ENCODE measurements at places on chromosomes 5 and 9.

- DNase-seq: no peak
These were observed 2.8 kb downstream of the TUBB4B start for GRCh38 chr9:137243626-137244485.

GRCh38 chr5:108636135-108636853, 111.4 kb upstream of the FER start:
- DNase-seq: no peak

DNA sequence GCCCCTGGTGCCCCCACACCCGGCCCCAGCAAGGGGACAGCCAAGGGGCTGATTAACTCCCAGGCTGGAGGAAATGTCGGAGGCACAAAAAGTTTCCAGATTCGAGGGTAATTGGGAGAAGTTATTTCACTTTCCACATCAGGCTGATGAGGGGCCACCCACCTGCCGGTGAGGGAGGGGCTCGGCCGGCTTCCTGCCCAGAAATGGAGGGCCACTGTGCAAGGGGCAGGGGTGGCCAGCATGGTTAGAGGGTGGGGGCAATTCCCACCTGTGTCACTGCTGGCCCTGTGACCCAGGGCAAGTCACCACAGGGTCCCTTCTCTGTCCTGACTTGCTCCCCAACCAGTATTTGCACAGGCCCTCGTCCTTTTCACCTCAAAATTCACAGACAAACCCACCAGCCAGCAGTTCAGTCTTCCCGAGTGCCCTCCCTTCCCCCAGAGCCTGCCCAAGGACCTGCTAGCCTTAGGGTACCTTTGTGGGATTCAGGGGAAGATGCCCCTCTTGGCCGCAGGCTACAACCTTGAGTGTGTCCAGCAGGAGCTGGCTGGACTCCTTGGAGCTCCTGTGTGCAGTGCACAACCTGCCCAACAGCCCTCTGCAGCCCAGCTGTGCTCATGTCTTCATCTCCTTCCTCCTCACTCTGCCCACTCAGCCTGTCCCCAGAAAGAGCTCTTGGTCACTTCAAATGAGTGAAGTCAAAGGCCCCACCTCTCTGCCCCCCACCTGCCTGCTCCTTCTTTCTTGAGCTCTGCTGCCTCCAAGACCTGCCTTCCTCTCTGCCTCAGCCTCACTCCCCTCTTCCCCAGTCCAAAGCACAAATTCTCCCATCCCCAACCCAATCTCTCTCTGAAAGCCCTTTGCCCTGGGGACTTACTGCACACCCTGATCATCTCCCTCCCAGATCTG, 130.5 kb downstream of the BARX1 start:
- no peak for DNase-seq

DNA sequence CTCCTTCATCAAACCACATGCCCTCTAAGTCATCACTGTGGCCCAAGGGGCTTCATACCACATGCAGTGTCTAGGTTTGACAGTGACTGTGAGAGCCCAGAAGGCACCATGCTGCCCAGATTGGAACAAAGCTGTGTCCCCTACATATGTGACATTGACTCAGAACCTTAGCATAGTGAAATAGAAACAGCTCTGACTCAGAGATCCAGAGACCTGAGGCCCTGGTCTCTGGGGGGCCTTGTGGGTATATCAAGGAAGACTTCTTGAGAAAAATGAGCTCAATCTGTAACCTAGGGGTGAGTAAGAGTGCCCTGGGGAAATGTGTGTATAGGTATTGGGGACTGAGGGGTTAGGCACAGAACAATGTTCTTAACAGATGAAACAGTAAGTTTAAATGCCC, 7.1 kb upstream of the ENTREP1 start:
- DNase-seq: no peak
